ELF-1 (cell line): ENCODE measurements at places on chromosomes 13 and 19.

GRCh38 chr13:46622630-46623256 is 69.8 kb downstream of the LRCH1 start:
- no peak for DNase-seq

- DNase-seq = no peak
These were observed 234.9 kb downstream of the TUBA3C start for GRCh38 chr13:18946738-18947137.

GRCh38 chr19:35265126-35265899 is 3.4 kb upstream of the USF2 start:
- DNase-seq = no peak

DNA sequence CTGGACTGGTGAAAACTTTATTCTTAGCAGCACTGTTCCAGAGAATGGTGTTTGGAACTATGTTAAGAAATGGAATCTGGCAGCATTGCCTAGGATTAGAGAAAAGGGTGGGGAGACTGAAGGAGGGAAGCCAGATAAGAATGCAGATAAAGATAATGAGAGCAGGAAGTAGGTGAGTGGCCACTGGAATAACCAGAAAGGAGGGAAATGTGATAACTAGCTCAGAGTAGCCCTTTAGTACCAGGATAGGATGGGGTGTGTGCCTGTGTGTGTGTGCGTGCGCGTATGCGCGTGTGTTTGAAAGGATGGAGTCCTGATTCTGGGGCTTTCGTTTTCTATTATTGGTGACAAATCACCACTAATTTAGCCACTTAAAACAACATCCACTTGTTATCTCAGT is 33.4 kb upstream of the FRY start:
- peak; percentile 14 for DNase-seq

DNA sequence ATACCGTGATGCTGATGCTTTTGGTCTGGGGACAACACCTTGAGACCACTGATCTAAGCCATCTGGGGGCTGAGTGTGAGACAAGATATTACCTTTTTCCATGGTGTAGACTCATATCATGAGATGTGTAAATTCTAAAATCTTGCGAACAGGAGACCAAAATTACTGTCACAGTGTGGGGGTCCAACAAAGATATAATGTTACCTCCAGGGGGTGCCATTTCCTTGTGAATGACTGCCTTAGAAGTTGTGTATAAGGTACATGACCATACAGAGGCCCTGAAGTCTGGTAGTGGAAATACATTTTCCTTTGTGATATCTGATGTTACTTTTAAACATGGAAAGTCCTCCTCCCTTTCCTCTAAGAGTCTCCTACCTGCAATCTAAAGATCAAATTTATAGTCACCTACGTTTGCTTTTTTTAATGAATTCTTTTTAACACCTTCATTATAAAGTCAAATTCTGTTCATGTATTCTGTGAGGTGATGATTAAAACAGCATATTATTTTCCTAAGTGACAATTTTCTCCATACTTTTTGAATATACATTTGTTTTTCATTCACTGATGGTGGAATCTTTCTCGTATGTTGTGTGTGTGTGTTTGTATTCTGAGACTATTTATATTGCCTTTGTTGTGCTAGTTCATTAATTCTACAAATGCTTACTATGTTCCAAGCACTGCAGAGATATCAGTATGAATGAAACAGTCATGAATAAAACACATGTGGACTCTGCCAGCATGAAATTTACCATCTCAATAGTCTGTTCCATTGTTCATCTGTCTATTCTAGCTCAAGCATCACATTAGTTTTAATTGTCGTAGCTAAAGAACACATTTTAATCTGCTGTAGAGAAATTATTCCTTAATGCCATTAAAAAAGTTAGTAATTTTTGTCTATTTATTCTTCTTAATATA is 113.7 kb downstream of the RFC3 start:
- DNase-seq = no peak

- no peak for DNase-seq
These were observed 15.8 kb downstream of the ACTN4 start for GRCh38 chr19:38663156-38663651.

DNA sequence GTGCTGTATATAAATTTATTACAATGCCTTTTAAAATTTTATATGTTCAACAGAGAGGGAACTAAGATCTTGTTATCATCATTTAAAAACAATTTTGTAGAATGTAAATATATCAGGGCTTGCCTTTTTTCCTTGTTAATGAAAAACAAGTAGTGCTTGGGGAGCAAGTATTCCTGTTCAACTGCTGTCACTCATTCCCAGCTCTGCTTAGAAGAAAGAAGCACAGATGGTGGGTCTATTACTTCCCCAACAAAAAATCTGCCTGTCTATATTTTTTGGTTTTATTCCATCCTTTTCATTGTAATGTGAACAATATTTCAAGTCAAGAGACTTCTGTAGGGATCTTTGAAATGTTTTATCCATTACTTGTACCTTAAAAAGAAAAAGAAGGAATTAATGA is 503.9 kb downstream of the GPC5 start:
- no peak for DNase-seq

DNA sequence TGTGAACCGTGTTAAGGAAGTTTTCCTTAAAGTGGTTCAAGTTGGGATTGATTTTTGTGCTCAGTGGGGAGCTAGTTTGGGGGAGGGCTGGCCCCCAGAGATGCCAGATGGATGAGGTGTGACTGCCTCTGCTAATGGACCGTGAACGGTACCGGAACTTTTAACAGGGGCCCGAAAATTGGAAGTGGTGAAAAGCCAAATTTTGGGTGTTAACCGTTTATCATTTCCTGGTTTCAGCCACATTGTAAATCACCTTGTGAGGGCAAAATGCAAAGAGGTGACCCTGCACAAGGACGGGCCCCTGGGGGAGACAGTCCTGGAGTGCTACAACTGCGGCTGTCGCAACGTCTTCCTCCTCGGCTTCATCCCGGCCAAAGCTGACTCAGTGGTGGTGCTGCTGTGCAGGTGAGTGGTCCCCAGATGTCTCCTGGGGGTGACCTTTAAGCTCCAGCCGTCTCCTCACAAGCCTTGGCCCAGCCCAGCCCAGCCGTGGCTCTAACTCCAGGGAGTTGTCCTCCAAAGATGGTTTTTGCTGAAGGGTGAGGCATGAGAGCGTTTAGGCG is 18.2 kb downstream of the UPF1 start:
- no peak for DNase-seq

- no peak for DNase-seq
These were observed 26.3 kb upstream of the DCLK1 start for GRCh38 chr13:36157480-36157879.

DNA sequence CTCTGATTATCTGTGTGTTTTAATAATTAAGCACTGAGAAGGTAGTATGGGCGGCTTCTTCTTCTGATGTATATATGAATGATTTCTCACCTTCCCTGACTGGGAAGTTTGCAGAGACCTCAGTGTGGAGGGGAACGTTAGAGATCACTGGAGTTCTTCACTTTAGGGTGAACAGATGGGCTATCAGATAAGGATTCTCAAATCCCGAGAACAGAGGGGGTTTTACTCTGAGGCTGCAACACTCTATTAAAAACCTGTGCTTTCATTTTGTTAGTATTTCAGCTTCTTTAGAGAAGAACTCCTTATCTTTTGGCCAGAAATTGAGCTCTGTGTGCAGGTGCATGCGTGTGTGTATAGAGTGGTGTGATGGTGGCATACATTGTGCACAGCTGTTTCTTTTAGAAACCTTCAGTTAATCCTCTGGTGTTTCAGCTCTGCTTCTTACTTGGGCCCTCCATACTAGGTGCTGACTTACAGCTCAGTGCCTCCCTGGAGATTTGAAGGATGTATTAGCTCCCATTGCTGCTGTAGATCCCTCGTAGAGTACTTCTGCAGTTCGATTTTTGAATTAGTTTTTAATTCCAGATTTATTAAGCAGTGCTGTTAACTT is 45.3 kb upstream of the PCDH9 start:
- DNase-seq = no peak

GRCh38 chr13:23671377-23671776 is 101.2 kb downstream of the TNFRSF19 start:
- DNase-seq = no peak

- DNase-seq = no peak
These were observed 1.9 kb downstream of the KCTD4 start for GRCh38 chr13:45198924-45199323.

GRCh38 chr19:7224209-7224686 is 70.0 kb downstream of the INSR start:
- DNase-seq = peak; percentile 23

GRCh38 chr13:97932647-97933046 is 20.8 kb upstream of the IPO5 start:
- no peak for DNase-seq

DNA sequence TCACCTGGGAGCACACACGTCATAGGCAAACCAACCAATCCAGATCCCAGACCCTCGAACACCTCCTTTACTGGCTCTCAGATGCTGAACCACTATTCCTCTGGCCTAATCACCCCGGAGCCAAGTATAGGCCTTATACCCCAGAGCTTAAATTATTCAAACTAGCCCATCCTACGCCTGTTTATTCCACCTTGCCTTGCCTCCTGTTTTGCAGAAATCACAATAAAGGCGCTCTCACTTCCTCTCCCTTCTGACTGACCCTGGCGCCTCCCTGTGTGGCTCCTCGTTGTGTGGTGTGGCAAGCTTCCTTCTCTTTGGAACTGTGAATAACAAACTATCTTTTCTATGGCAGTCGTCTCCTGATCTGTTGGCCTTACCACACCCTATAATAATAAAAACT is 354.9 kb downstream of the ENOX1 start:
- no peak for DNase-seq

DNA sequence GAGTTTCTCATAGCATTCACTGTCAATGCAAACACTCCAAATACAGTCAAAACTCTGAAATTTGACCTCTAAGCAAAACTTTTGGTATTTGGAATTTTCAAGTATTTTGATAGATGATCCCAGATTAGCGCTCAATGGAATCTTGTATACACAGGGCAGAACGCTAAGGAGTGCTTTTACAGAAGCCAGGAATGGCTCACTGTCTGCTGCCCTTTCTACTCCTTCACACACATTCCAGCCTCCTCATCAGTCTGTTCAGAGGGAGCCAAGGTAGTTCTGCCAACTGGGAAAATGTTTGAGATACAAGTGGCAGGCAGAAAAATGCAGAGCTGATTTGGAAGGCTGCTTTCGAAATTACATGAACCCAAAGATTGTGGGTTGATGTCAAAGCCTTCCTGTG is 4.4 kb upstream of the STARD13 start:
- DNase-seq = no peak

DNA sequence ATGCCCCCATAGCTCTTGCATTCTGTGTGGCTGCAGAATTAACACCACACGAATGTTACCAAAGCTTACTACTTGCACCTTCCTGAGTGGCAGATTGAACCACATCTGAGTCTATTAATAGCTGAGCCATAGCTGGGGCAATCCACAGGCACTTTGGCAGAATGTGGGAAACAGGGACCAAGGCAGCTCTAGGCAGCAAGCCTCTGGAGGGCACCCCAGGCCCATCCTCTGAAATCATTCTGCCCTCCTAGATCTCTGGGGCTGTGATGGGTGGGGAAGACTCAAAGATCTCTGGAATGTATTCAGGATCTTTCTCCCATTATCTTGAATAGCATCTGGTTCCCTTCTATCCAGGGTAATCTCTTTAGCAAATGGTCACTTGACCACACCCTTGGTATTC is 139.3 kb downstream of the TNFRSF19 start:
- DNase-seq = no peak

GRCh38 chr19:19406878-19407632 is 1.6 kb downstream of the GATAD2A start:
- DNase-seq = peak; percentile 42

DNA sequence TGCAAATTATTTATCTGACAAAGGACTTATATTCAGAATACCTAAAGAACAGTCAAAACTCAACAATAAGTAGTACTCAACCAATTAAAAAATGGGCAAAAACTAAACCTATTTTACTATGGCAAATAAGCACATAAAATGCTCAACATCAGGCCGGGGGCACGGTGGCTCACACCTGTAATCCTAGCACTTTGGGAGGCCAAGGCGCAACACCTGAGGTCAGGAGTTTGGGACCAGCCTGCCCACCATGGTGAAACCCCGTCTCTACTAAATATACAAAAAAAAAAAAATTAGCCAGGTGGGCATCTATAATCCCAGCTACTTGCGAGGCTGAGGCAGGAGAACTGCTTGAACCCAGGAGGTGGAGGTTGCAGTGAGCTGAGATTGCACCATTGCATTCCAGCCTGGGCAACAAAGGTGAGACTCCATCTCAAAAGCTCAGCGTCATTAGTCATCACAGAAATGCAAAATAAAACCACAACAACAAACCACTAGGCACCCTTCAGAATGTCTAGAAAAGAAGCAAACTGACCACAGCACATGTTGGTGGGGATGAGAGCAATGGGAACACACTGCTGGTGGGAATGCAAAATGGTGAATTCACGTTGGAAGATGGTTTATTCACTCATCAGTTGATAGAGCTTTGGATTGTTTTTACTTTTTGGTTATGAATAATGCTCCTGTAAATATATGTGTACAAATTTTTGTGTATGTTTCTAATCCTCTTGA is 180.6 kb upstream of the SOX1 start:
- DNase-seq = no peak

DNA sequence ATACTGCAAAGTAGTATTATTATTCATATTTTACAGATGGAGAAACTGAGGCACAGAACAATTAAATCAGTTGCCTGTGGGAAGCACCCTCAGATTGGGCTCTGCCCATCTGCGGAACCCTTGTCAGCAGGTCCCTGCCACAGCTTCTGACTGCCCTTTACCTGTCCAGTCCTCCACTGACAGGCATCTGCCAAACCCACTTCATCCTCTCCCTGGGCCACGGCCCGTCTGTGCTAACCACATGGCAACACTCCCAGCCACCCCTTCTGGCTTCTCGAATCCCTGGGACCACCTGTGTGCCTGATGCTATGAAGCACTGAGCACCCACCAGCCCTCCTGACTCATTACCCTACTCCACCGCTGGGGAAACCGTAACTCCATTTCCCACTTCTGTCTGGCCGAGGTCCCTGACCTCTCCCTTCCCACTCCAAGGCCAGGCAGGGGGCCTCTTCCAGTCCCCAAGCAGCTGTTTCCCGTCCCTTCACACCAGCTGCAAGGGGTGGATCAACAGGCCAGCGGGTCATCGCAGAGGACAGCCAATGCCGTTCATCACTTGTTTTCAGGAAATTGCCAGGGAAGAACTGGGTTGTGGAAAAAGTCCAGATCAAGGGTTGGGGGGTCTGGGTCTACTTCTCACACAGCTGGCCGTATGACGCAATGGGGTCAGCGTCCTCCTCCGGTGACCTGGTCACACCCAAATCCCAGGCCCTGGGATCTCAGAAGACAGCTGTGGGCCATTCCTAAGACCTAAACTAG is 2.5 kb downstream of the KANK3 start:
- DNase-seq = peak; percentile 65

DNA sequence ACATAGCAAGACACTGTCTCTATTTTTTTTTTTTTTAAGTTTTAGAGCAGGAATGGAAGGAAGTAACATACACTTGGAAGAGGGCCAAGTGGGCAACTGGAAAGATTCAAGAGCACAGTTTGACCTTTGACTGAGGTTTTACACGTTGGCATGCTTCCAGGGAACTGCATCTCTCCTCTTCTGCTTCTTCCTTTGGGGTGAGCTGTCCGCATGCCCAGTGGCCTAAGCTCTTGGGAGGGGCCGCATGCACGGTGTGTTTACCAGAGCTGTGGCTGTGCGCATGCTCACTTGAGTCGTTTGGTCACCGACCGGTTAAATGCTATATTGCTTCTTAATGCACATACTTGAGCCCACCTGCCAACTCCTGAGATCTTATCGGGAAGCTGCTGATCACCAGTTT is 727.7 kb downstream of the UQCRFS1 start:
- no peak for DNase-seq

GRCh38 chr19:18769989-18770528 is 21.0 kb downstream of the COMP start:
- DNase-seq = no peak

GRCh38 chr13:91329733-91330132 is 17.8 kb upstream of the MIR17HG start:
- no peak for DNase-seq

- DNase-seq = no peak
These were observed 109.1 kb downstream of the PCDH9 start for GRCh38 chr13:67120872-67121531.
